ENCODE measurements at places on chromosomes 2 and 18.

- DNase-seq = no peak
- H3K36me3 ChIP-seq = no peaks in the 10 kb centered on the region
- no peaks in the 10 kb centered on the region for H3K27me3 ChIP-seq
- no peaks in the 10 kb centered on the region for H3K4me1 ChIP-seq
- H3K4me3 ChIP-seq = no peak overlapping the region
Measured at GRCh38 chr2:136444323-136444722, 321.0 kb upstream of the THSD7B start.

DNA sequence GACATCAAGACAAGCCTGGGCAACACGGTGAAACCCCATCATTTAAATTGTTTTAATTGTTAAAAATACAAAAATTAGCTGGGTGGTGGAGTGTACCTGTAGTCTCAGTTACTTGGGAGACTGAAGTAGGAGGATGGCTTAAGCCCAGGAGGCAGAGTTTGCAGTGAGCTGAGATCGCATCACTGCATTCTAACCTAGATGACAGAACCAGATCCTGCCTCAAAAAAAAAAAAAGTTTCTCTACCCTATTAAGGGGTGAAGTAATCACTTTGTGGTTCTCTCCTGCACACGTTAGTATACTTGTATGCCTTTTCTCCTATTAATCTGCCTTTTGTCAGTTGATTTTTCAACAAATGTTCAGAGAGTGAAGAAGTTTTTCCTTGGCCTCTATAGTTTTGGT lies 18.1 kb upstream of the PUM2 start:
- H3K27ac ChIP-seq = no peak overlapping the region
- H3K4me3 ChIP-seq = no peak overlapping the region
- H3K36me3 ChIP-seq = no peaks in the 10 kb centered on the region
- H3K27me3 ChIP-seq = no peaks in the 10 kb centered on the region

- no peak overlapping the region for H3K4me3 ChIP-seq
- H3K36me3 ChIP-seq = no peaks in the 10 kb centered on the region
- no peak overlapping the region for H3K27ac ChIP-seq
- DNase-seq = no peak
- no peaks in the 10 kb centered on the region for H3K4me1 ChIP-seq
Measured at GRCh38 chr2:133599211-133599803, 31.0 kb upstream of the NCKAP5 start.

GRCh38 chr2:143802242-143802641 lies 673.0 kb downstream of the ARHGAP15 start:
- H3K27ac ChIP-seq = no peak overlapping the region
- H3K4me3 ChIP-seq = no peak overlapping the region
- no peak for DNase-seq
- H3K27me3 ChIP-seq = no peaks in the 10 kb centered on the region
- H3K4me1 ChIP-seq = no peaks in the 10 kb centered on the region

- H3K36me3 ChIP-seq = no peaks in the 10 kb centered on the region
- H3K4me1 ChIP-seq = peaks cover 6% of the 10 kb centered on the region
- no peak overlapping the region for H3K4me3 ChIP-seq
- peaks cover 27% of the 10 kb centered on the region for H3K27me3 ChIP-seq
- no peak overlapping the region for H3K27ac ChIP-seq
Measured at GRCh38 chr2:127024769-127025358, 82.1 kb downstream of the BIN1 start.

GRCh38 chr18:3088449-3088848 lies 75.5 kb upstream of the LPIN2 start:
- H3K36me3 ChIP-seq = no peaks in the 10 kb centered on the region
- H3K4me1 ChIP-seq = peaks cover 10% of the 10 kb centered on the region
- H3K27me3 ChIP-seq = no peaks in the 10 kb centered on the region
- H3K4me3 ChIP-seq = no peak overlapping the region
- H3K27ac ChIP-seq = no peak overlapping the region

- no peak overlapping the region for H3K27ac ChIP-seq
- no peaks in the 10 kb centered on the region for H3K4me1 ChIP-seq
- H3K36me3 ChIP-seq = no peaks in the 10 kb centered on the region
- no peaks in the 10 kb centered on the region for H3K27me3 ChIP-seq
- H3K4me3 ChIP-seq = no peak overlapping the region
Measured at GRCh38 chr2:175619179-175620045, 382.7 kb downstream of the LNPK start.

Data from thymus (tissue), 14 donors.